Activated naive CD8-positive, alpha-beta T cell treated with anti-CD3 and anti-CD28 coated beads, Interleukin-2, amount 10 ng/mL, durations not matched to agents 7 days and 5 days (primary cell): ENCODE measurements at places on chromosomes 11 and 22.

DNA sequence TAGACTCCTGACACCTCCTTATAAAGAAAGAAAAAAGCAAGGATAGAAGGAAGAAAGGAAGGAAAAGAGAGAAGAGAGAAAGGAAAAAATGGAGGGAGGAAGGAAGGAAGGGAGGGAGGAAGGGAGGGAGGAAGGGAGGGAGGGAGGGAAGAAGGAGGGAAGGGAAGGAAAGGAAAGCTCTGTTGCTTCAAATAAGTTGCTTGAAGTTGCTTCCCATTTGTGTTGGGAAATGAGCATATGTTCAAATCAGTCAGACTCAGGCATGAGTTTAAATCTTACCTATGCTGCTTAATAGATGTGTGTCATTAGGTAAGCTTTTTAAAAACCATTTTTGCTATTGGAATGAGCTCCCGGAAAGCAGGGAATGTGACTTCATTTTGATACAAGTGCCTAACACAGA, 6.6 kb upstream of the GAS2 start:
- DNase-seq = no peak

GRCh38 chr11:88370782-88371181, 33.2 kb upstream of the CTSC start:
- no peak for DNase-seq

DNA sequence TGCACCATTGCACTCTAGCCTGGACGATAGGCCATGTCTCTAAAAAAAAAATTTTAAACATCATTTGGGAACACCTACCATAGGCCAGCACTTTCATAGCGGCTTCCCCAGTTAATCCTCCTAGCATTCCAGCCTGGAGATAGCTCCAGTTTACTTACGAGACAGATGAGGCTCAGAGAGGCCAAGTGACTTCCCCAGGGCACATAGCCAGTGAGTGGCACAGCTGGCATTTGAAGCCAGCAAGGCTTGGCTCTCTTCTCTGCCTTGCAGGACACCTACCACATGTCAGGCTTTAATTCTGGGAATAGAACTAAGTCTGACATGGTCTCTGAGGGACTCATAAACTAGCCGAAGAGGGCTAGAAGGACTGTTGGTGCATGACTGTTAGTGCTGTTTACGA, 4.9 kb upstream of the TAGLN start:
- DNase-seq = no peak

- DNase-seq = no peak
Observed at GRCh38 chr11:75152651-75153427, 1.9 kb downstream of the SLCO2B1 start.

- no peak for DNase-seq
Observed at GRCh38 chr22:17775781-17776465, 1.7 kb upstream of the BID start.

DNA sequence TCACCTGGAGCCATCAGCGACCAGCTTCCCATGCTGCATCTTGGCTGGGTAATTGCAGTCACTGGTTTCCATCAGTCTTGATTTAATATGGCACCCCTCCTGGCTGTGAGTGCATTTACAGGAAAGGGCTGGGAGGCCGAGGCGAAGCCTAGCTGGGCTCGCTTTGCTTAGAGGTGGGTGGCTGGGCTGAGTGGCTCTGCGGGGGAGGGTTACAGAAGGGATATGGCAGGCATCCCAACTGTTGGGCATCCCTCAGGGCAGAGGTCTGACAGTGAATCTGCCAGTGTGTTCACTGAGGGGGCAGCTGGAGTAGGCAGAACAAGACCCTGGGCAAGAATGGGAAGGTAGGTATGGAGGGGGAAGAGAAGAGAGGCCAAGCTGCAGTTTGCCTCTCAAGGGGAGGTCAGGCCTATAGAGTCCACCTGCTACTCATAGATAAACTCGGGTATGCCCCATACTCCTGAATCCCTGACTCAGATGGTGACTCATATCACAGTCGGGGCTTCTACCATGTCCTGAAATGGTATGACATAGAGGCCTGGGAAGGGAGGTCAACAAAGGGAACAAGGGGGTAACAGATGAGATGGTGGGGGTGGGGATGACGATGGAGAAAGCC, 77.5 kb upstream of the PHOX2A start:
- no peak for DNase-seq
